ENCODE measurements at places on chromosomes 5 and 9.

- no peak for DNase-seq
These were observed 28.1 kb downstream of the ADGRD2 start for GRCh38 chr9:124478354-124478753.

DNA sequence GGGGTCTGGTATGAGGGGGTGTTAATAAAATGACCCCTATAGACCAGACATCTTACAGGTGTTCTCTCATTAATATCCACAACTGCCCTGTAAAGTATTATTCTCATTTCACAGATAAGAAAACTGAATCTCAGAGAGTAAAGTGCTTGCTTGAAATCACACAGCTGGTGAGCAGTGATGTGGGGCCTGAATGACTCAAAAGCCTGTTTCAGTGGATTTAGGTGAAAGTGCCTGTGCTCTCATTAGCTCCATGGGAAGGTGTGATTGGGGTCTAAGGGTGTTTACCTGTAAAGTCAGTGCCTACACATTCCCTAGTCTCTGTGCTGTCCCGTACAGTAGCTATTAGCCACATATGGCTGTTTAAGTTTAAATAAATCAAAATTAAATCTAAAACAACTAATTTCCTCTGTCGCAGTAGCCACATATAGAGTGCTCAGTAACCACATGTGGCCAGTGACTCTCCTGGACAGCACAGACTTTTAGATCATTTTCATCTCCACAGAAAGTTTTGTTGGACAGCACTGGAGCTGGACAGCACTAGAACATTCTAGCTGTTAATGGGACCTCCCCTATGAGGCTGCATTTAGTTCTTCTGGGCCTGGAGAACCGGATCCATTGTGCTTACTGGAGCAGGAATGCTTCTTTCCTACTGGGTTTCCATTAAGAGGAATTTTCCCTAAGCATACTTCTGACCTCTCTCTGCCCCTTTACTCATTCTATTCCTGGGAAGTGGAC lies 52.5 kb upstream of the SEMA6A start:
- no peak for DNase-seq

GRCh38 chr5:180487556-180487955 lies 6.6 kb upstream of the CNOT6 start:
- no peak for DNase-seq

DNA sequence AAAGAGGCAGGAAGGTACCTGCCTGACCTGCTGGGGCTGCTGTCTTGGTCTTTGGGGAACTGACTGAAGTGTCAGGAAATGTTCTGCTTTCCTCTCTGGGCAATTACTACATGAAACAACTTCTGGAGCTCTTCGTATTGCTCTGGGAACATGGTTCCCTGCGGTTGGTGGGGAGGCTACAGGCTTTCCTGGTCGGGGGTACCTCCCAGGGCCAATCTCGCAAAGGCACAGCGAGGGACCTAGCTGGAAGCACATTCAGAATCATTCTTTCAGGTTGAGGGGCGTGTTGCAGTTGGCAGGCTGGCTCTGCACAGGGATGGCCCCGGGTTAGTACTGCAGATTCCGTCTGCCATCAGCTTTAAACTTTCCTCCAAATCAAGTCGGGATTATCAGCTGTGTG lies 88.9 kb upstream of the RANBP3L start:
- DNase-seq = no peak

DNA sequence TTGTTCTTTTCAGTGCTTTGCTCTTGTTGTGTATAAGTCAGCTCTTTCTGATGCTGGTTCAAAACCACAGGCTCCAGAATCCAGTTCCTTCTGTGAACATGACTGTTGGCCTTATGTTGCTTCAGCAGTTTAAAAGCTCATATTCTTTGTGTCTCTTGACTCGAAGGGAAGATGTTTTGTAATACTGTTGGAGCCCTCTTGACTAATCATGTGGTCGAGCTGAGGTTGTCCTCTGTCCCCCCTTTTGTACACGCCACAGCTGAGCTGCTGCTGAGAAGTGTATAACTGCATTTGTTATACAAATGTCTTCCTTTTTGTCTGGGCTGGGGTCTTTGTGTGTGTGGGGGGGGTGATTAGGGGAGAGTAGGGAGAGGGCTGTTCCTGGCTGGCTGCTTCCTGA lies 35.8 kb downstream of the SLC36A1 start:
- no peak for DNase-seq

DNA sequence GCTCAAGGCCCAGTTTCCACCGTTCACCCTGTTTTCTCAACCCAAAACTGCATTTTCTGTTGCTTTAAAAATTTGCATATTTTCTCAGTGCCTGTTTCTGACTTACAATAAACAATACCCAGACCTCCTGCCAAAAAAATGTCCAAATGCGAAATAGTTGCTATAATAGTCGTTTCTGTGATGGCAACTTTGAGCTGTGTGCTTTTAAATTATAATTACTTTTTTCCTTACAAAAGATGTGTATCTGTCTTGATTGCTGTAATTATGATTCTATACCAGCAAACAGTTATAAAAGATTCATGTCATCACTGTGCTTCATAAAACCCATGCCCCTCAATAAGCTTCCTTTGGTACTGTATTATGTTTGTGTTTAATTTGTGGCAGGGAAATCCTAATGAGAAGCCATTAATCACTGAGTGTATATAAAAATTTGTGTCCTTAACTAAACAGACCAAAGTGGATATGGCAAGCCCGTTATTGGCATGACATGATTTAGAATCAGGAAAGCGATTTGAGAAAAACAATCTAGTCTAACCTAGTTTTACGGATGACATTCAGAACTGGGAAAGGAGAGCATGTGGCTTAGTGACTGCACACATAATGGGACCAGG lies 5.4 kb upstream of the SLC1A3 start:
- no peak for DNase-seq

DNA sequence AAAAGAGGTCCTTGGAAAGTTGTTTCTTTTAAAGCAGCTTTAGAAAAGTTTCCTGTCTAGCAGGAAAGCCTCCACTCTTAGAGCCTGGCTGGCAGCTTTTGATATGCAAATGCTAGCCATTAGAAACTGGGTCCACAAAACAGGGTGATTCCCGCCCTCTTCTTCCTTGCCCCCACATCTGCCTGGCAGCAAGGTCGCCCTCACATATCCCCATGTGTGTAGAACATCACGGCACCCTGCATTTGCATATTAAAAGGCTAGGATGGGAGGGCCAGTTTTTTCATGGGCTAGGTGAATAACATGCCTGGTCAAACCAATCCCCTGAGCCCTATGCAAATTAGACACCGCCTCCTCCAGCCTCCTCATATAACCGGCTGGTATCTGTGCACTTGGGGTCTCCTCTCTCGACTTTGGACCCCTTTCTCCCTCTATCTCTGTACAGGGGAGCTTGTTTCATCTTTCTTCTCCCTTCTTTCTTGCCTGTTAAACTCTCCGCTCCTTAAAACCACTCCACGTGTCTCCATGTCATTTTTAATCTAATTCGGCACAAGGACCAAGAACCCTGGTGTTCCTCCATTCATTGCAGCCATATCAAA lies 426.8 kb upstream of the CTNND2 start:
- DNase-seq = no peak

GRCh38 chr5:179158556-179158955 lies 98.4 kb downstream of the ZNF354C start:
- DNase-seq = no peak

DNA sequence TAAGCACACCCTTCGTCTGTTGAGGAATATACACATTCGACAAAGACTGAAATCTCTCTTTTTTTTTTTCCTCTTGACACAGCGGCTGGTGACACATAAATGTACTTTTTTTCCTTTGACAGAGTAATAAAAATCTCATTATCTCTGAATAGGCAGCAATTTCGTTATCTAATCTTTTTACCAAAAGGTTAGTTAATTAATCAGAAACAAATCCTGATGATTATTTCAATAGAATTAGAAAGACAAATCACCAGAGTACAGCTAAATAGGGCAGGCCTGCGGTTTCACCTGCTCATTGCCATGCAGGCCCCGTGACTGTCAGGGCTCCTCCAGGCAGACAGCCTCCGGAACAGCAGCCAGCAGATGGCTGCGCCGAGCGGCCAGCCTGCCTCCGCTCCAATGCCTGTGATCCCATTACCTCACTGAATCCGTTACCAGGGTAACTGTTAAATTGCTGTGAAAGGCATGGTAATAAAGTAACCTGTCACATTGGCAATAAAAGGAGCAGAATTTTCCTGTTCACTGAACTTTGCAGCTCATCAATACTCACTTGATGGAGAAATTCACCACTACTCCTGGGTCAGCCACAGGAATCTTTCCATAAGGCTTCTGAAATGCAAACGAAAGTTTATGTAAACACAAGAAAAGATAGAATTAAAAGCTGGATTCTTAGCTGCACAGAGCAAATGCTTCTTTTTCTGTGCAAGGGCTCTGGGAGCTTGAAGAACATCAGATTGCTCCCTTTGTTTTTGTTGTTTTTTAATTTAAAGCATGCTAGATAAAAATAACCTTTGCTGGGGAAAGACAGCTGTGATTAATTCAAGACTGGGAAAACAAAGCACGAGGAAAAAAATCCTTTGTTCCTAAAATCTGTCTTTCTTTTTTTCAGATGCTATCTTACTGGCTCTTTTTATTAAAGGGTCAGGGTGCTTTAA lies 666.4 kb upstream of the ZNF608 start:
- no peak for DNase-seq

GRCh38 chr5:41127967-41128690 lies 57.0 kb upstream of the MROH2B start:
- DNase-seq = no peak

GRCh38 chr5:97854871-97855762 lies 672.1 kb upstream of the RIOK2 start:
- DNase-seq = no peak

DNA sequence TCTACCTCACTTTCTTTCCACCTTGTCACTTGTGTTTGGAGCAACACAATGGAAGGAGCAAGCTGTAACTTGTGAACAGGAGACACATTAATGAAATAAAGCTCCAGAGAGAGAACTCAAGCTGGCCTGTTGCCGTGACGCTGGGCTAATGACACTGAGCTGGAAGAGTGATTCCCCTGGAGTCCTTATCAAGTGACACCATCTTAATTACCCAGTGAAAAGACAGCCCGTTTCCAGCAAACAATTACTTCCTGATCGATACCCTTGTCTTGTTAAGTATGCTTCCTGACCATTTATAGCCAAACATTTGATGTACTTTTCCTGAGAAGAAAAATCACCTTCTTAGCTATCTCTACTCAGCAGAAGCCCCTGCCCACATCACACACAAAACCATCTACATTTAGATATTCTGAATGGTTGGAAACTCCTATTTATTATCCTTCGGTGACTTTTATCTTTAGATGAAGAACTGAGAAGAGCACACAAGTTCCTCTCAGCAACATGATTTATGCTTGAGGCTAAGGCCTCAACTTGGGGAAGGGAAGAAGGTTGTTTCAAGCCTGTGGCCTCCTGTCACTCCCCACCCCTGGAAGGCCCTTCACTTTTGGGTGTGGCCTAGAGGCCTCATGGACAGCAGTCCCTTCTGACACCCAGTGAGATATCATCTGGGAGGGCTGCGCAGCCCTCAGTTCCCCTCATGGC lies 34.1 kb downstream of the CRHBP start:
- DNase-seq = no peak

DNA sequence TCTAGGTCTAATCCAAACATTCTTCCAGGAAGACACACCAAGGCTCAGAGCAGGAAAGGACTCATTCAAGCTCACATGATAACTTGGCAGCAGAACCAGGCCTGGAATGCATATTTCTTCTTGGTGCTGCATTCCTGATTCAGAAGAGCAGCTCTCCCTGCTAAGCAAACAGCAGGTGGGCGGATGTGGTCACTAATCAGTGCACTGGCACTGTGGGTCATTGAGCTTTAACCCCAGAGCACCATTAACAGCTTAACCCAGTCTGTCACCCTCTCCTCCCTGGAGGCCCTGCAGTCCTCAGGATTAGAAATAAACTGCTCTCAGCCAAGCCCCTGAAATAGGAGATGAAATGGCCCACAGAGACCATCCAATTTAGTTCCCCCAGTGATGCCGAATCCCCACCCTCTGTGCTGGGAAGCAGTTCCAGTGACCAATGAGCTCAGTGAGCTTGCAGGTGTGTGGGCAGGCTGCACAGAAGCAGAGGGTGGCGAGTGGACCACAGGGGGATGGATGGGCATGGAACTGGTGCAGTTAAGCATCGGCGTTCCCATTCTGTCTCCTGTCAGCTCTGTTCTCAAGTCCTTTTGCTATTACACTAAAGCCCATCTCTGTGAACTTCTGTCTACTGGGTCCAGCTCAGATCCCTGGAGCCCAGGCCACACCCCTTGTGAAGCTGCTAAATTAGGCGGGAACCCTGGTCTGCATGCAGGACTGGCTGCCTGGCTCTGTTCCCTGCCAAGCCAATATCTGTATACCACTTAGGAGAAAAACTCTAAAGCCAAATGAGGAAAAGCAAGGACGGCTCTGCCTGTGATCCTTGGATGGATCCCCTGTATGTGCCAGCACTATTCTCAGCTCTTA lies 16.6 kb upstream of the MEGF9 start:
- no peak for DNase-seq

- no peak for DNase-seq
These were observed 33.1 kb downstream of the NSUN2 start for GRCh38 chr5:6599739-6600138.

DNA sequence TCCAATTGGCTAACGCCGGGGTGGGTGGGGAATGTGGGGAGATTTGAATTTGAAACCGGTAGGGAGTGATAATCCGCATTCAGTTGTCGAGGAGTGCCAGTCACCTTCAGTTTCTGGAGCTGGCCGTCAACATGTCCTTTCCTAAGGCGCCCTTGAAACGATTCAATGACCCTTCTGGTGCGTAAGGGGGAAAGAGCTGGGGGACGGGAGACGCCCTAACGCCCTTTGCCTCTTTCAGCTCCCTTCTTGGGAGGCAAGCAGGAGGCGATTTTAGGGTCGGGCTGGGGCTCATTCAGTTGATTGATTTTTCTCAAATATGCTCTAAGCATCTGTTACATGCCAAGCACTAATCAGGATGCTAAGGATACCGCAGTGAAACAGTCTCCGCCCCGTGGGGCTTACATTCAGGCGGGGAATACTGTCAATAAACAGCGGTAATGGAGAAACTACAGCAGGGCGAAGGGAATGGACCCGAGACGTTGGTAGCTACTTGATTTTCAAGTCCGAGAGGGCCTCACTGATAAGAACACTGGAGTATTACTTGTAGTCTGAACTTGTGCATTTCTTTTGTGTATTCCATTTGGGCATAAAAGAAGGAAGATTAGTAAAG lies at the start of gene HMMR:
HMMR (plus strand) TSS at position 71 of the 610 bp plus-strand sequence; CDS start at position 132, 61 bp downstream.
- no peak for DNase-seq
